ENCODE measurements at places on chromosomes 13 and 19.

- no peak for DNase-seq
These were observed 21.8 kb downstream of the RFXAP start for GRCh38 chr13:36840718-36841250.

DNA sequence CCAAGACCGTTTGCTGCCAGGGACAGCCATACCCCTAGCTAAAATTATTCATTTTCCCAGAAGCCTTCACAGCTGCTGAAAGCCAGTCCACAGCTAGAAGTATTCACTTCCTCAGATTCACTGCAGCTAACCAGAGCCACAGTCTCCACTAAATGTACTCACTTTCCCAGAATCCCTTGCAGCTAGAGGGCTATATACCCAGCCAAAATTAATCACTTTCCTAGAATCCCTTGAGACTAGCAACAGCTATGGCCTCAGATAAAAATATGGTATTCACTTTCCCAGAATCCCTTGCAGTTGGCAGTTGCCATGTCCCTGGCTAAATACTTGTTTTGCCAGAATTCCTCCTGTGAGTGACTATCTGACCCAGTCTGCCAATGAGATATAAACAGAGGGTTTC, 13.8 kb upstream of the MEIS3 start:
- DNase-seq = no peak

- no peak for DNase-seq
These were observed 5.2 kb upstream of the PLIN4 start for GRCh38 chr19:4523306-4524110.

DNA sequence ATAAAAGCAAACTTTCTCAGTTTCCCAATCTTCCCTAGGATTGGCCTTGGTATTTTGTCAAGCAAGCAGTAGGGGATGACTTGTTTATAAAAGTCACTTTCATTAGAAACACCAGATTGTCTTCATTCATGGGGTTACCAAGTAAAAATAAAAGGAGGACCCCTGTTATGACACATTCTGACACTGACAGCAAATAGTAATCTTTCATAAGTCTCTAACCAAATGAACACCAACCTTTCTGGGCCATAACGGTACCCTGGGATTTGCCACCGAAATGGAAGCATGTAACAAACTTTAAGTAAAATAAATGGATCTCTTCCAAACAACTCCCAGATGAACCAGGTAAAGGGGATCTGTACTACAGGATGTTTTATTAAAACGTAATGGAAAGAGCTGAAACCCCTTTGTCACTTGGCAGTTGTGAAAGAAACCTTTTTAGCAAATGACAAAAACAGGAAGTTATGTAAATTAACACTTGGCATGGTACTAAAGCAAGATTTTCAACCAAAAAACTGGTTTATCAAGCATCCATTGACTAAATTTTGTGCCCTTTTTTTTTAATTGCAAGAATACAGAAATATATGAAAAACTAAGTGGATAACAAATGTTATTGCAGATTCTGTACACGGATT, 335.6 kb downstream of the RBM26 start:
- DNase-seq = no peak

GRCh38 chr13:88643233-88643632, 972.1 kb downstream of the SLITRK5 start:
- no peak for DNase-seq

DNA sequence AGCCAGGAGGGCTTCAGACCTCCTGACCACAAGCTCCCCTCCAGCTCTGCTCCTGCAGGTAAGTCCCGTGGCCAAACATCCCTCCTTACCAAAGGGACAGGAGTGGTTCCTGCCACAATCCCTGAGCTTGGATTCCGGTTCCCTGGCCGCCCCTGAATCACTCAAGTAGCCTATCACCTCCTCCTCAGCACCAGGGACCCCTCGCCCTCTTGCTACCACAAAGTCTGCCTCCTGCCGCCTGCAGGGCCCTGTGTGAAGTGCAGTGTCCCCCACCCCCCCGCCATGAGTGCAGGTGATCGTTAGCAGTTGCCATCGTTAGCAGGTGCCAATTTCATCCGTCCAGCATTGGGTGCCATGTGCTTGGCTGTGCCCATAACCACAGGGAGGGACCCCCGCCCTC, 40.8 kb upstream of the RANBP3 start:
- DNase-seq = no peak

- DNase-seq = no peak
These were observed 26.3 kb upstream of the DCLK1 start for GRCh38 chr13:36157480-36157879.

DNA sequence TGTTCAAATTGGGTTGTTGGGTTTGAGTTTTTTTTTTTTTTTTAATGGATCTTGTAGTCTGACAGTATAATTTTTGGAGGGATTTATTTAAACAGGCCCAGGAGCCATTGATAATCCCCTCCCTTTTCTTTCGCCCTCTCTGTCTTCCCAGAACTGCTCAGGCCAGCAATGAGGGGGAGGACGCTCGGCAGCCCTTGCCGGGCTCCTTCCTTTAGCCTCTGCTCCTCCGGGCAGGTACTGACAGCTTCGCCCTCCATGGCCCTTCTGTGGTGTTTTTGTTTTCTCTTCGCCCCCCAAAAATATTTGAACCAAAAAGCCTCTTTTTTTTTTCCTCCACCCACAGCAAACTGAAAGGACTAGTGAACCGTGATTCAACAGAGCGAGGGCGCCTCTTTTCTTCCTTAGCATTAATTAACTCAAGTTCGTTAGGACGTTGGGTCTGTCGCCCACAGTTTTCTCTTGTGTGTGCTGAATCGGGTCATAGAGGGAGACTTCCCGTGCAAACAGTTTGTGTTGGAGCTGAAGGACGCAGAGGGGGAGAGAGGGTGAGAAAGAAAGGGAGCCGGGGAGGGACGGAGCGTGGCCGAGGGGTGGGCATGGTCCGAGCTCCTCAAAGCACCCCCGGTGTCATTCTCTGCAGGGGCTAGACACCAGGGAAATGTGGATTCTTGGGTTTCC, 21.5 kb downstream of the NFIX start:
- DNase-seq = no peak
